ENCODE measurements at places on chromosomes 3 and 15. TPM values are rescaled to one million over a fixed set of nuclear protein-coding genes. Genes with fewer than 3 reads are reported as not detected.

The PPARG gene
- 0.41 TPM for total RNA-seq

The ALPK3 gene
- total RNA-seq = 0.16 TPM

The ZNF660 gene
- 1.2 TPM for total RNA-seq

The GCSAM gene
- 9.9 TPM for total RNA-seq

The CACNA1D gene
- total RNA-seq = not detected
